ENCODE measurements at places on chromosomes 7 and 10. TPM values are rescaled to one million over a fixed set of nuclear protein-coding genes. Genes with fewer than 3 reads are reported as not detected.
A peak's percentile ranks its signal among the peaks of the same experiment; 100 is the strongest.

DNA sequence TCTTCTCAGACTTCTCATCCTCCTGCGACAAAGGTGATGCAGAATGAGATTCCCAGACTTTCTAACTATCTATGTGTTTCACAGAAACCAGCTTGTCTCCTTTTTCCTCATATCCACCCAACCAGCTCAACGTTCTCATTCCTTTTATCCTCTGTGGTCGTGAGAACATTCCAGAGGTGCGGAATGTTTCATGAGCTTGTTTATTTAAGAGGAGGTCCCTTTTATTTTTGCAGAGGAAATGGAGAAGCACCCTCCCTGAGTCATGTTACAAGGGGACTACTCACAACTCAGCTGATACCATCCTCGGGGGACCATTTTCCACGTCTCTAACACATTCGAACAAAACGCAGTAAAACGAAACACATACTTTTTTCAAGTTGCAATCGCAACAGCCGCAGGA is 93.2 kb downstream of the ZRANB1 start:
- H3K27ac ChIP-seq, result no peak overlapping the region
- peaks cover 44% of the 10 kb centered on the region for H3K4me1 ChIP-seq
- no peak for DNase-seq
- peaks cover 5% of the 10 kb centered on the region for H3K36me3 ChIP-seq
- no peaks in the 10 kb centered on the region for H3K27me3 ChIP-seq

- H3K27ac ChIP-seq, result no peak overlapping the region
- no peak for DNase-seq
- peaks cover 4% of the 10 kb centered on the region for H3K4me1 ChIP-seq
- H3K27me3 ChIP-seq, result no peaks in the 10 kb centered on the region
Measured at GRCh38 chr10:78815702-78816334, 252.9 kb upstream of the ZMIZ1 start.

DNA sequence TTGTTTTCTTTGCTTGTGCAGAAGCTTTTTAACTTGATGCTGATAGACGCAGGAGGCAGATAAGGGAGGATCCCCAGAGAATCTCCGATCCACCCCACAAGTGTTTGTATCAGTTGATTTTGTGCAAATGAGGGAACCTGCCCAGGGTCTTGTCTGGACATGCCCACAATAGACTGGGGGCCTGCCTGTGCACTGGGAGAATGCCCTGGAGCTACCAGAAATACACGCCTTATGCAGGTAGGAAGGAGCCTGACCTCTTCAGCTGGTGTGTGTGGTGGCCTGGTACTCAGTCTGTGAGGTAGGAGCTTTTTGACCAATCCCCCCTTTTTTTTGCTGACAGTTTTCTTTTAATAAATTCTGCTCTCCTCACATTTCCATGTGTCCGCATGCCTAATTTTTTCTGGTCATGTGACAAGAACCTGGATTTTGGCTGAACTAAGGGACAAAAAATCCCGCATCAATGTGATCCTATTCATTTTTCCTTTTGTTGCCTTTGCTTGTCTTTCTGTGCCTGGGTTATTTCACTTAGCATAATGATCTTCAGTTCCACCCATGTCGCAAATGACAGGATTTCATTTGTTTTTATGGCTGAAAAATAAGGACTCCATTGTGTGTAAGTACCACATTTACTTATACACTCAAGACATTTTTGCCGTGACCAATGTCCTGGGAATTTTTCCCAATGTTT is 430.6 kb upstream of the NRG3 start:
- H3K36me3 ChIP-seq, result no peaks in the 10 kb centered on the region
- H3K27me3 ChIP-seq, result no peaks in the 10 kb centered on the region
- no peak overlapping the region for H3K27ac ChIP-seq
- DNase-seq, result no peak
- H3K4me1 ChIP-seq, result no peaks in the 10 kb centered on the region

DNA sequence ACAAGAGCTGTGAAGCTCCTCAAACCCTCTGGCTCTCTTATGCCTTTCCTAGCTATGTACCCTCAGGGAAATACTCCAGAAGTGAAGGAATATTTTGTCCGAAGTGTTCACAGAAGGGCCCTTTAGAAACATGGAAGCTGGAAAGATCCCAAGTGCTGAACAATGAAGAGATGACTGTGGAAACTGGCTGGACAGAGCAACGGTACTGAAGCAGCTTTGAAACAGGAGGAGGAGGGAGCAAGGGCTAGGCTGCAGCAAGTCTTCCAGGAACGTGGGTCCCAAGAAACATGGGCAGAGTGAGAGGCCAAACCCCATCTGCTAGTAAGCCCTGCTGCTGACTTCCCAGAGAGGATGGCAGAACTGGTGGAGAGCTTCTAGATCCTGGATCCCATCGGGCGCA is 3.0 kb upstream of the PSAP start:
- peaks cover 17% of the 10 kb centered on the region for H3K4me1 ChIP-seq
- H3K27ac ChIP-seq, result no peak overlapping the region
- no peak overlapping the region for H3K4me3 ChIP-seq
- no peaks in the 10 kb centered on the region for H3K36me3 ChIP-seq

DNA sequence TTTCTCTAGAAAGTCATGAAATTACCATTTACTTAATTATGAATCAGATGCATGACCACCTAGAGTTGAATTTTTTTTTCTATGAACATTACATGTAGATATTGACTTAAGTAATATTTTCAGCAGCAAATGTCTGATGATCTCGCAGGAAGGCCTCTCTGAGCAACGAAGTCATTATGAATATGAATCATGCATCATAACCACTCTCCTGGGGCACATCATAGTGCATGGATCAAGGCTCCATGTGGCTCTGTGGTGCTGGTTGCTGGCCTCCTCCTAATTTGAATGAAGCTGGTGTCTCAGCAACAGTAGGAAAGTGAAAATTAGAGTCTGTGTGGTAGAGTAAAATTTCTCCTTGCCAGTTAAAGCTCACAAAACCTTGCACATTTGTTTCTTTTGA is 121.4 kb upstream of the INHBA start:
- no peaks in the 10 kb centered on the region for H3K36me3 ChIP-seq
- H3K4me3 ChIP-seq, result no peak overlapping the region
- H3K4me1 ChIP-seq, result no peaks in the 10 kb centered on the region
- H3K27me3 ChIP-seq, result no peaks in the 10 kb centered on the region
- DNase-seq, result no peak
- H3K27ac ChIP-seq, result no peak overlapping the region

TUBB8 gene
- total RNA-seq, result not detected

DNA sequence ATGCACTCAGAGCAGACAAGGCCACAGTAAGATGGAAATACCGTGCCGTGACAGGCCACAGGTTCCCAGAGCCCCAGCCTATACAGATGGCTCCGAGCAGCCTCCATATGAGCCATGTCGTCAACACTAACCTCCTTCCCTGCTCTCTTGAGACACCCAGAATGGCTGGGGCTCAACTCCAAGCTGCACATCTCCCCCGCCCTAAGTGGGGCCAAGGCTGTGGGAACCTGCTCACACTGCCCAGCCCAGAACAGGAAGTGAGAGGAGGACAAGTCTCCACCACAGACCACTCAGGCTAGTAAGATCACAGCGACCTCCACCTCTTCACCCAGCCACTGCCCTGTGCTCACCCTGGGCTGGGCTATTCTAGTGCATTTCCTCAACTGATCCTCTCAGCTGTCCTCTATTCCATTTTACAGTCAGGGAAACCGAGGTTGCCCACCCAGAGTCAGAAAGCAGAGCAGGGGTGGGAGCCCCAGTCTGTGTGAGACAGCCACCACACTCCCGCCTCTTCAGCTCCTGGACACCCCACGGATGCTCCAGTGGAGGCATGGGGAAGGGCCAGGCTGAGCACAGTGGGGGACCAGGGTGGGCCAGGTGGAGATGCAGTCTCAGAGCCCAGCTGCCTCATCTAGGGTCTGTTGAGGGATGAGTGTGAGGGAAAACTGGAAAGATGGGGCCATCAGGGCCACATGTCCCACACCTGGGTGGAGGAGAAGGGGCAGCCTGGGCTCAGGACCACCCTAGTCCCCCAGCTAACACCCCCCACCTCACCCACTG is 11.6 kb downstream of the GRID1 start:
- peaks cover 28% of the 10 kb centered on the region for H3K4me1 ChIP-seq
- H3K27ac ChIP-seq, result no peak overlapping the region
- H3K4me3 ChIP-seq, result no peak overlapping the region
- no peaks in the 10 kb centered on the region for H3K27me3 ChIP-seq
- H3K36me3 ChIP-seq, result no peaks in the 10 kb centered on the region

- no peak for DNase-seq
- no peak overlapping the region for H3K27ac ChIP-seq
- H3K4me3 ChIP-seq, result no peak overlapping the region
- H3K36me3 ChIP-seq, result no peaks in the 10 kb centered on the region
- peaks cover 42% of the 10 kb centered on the region for H3K4me1 ChIP-seq
- H3K27me3 ChIP-seq, result no peaks in the 10 kb centered on the region
Measured at GRCh38 chr10:113055458-113055857, 105.4 kb downstream of the TCF7L2 start.

DNA sequence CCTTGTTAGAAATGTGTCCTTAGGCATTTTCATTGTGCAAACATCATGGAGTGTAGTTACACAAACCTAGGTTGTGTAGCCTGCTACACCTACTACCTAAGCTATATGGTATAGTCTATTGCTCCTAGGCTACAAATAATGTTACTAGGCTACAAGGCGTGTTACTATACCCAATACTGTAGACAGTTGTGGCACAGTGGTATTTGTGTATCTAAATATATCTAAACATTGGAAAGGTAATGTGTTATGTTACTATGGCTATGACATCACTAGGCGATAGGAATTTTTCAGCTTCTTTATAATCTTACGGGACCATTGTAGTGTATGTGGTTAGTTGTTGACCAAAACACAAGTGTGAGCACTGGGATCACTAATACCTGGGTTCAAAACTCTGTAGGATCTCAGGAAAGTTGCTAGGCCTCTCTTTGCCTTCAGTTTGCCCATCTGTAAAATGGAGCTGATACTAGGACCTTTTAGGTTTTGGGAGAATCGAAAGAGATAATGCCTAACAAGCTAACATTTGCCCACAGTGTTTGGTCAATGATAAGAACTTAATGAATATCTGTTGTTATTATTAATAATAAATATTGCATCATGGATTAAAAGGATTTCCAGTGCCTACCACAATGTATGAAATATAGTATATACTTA is 2.7 kb downstream of the BICC1 start:
- no peaks in the 10 kb centered on the region for H3K36me3 ChIP-seq
- DNase-seq, result no peak
- H3K4me1 ChIP-seq, result peaks cover 6% of the 10 kb centered on the region
- peak overlapping the region; percentile 63 for H3K4me3 ChIP-seq

DNA sequence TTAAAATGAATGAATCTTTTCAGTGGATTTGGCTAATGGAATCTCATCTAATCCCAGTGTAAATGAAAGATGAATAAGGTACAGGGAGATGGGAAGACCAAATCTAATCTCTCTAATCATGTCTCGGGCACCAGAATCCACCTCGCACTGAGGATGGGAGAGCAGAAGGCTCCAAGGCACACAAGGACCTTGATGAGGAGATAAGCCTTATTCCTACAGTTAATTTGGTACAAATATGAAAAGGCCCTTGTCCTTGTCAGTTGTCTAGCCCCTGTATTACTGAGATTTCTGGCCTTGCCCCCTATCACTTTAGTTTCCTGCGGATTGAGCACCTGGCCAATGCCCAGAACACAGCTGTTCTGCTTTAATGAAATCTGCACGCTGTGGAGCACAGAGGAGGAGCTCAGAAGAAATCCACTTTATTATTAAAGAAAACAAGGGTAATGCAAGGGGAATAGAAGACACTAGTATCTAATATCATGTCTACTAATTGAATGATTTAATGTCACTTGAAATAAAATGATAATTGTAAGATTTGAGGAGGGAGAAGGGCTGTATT is 321.4 kb upstream of the HGF start:
- H3K4me1 ChIP-seq, result no peaks in the 10 kb centered on the region
- no peak overlapping the region for H3K27ac ChIP-seq
- H3K36me3 ChIP-seq, result no peaks in the 10 kb centered on the region
- no peak overlapping the region for H3K4me3 ChIP-seq

DNA sequence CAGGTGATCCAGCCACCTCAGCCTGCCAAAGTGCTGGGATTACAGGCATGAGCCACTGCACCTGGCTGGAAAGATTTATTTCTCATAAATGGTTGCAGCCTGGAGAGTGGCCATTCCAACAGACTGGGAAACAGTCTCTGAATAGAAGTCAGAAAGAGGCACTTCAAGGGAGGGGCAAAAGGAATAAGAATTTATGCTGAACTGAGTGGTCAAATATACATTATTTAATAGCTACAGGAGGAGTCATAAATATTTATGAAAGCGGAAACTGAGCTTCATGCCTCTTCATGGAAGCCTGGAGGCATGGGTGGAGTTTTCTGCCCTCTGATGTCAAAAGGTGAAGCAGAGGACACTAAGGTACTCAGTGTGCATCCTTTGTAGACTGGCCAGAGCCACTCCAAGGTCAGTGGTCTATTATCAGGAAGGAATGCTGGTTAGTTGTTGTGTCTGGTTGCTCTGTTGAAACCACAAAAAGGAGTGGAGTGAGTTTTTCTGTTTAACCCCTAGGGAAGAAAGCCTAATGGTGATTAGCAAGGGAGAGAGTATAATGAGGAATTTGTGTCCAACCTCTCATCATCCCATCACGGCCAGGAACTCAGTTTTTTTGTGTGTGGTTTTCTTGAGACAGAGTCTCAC is 9.3 kb upstream of the NRBF2 start:
- H3K4me1 ChIP-seq, result no peaks in the 10 kb centered on the region
- no peak for DNase-seq
- no peaks in the 10 kb centered on the region for H3K36me3 ChIP-seq
- no peak overlapping the region for H3K27ac ChIP-seq
- H3K4me3 ChIP-seq, result no peak overlapping the region

FAM3C gene
- 52.1 TPM for total RNA-seq

SLC13A1 gene
- not detected for total RNA-seq

DNA sequence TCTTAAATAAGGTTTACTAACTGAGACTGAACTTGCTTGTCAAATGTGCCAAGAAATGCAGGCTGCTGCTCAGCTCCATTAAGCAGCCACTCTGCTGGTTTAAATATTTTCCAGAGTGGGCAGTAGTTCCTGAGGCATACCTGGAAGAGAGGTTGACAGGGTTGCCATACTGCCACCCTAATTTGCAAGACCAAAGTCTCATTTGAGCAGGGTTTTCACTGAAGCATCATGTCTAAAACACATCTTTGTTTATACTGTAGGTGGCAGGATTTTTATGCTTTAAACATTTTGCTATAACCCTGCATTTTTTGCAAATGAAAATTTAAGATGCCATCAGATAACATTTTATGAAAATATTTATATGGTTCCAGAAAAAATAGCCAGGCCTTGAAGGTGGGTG is 618.0 kb upstream of the LRRTM3 start:
- no peak overlapping the region for H3K4me3 ChIP-seq
- no peak overlapping the region for H3K27ac ChIP-seq
- H3K27me3 ChIP-seq, result no peaks in the 10 kb centered on the region
- no peak for DNase-seq

All from heart left ventricle (tissue), 16 donors.